ENCODE measurements at places on chromosomes 7 and 10.

- ATAC-seq: no peak
Measured at GRCh38 chr7:149444287-149444686, 16.6 kb downstream of the ZNF777 start.

DNA sequence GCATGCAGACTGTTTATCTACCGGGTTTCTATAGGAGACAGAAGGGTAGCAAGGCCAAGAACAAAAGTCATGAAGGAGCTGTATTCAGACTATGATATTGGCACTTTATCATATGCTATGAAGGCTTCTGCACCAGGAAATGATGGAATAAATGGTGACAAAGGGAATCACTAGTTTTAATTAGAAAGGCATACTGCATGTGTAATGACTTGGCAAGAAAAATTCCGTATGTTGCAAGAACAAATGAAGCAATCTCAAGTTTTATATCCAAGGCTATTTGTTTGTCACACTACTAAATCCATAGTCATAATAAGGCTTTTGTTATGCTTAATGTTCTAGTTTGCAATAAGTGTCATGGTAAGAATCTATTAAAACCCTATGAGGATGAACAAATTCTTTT is 230.9 kb downstream of the ZEB1 start:
- no peak for ATAC-seq

GRCh38 chr10:44325157-44325556 is 59.7 kb downstream of the CXCL12 start:
- no peak for ATAC-seq

DNA sequence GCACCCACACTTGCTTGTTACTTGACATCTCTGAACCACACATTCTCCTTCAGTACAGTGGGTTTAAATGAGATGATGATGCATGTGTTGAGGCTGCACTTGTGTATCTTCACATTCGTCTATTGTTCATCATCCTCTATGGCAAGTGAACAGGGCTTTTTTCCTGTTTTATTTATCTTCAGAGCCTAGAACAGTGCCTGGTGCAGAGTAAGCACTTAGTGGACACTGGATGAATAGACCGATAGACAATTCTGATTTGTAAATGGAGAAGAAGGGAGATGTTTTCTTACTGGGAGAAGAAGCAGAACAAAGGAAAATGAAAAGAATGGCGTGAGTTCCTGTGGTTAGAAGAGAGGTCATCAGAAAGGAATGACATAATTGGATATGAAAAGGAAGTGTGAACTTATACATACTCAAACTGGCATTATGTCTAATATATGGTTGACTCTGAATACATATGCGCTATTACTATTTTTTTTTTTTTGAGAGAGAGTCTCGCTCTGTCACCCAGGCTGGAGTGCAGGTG is 99.7 kb downstream of the AVL9 start:
- no peak for ATAC-seq

GRCh38 chr10:121627876-121628581 is 29.8 kb upstream of the FGFR2 start:
- ATAC-seq: no peak

DNA sequence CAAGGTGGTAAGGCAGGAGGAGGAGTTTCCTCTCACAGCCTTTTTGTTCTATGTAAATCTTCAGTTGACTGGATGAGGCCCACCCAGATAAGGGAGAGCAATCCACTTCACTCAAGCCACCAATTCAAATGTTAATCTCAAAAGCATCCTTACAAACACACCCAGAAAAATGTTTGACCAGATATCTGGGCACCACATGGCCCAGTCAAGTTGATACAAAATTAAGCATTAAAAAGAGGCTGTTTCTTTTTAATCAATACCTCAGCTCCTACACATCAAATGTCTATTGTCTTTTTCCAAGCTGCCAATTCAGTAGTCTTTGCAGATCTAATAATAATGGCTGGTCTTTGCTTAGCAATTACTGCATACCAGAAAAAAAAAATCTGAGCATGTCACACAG is 18.0 kb upstream of the LYZL1 start:
- ATAC-seq: no peak

DNA sequence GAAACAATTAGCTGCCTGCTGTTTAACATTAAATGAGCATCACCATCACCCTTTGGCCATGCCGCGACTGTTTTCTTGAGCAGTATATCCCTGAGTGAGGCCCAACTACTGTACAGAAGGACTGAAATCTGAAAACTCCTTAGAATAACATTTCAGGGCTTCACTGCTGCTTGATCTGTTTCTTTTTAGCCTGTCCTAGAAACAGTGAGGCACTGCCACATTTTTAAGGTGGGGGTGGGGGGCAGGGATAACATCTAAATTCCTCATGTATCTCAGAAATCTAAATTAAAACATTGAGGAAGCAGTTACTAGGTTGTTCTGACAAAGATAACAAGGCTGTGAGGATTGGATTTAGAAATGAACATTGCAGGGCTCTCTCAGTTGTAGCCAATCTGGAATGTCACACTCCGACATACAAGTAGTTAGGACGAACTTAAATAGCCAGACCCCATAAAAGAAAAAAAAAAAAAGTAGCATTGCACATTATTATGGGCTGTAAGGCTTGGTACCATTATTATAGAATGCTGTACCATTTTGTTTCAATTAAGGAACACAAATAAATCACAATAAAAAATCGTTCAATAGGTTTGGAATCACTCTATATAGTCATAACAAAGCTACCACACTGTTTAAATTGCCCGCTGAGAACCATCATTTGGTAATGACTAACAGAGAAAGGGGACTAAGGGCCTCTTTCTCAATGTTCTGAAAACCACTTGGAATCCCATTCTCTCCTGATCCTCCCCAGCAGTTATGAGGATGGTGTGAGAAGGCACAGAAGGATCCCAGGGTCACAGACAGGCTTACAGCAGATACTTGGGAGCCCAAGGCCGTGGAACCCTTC is 256.1 kb downstream of the INHBA start:
- ATAC-seq: no peak

- ATAC-seq: no peak
Measured at GRCh38 chr10:113995201-113995600, 48.5 kb upstream of the ADRB1 start.

GRCh38 chr10:96890172-96890513 is 58.0 kb downstream of the LCOR start:
- ATAC-seq: no peak

- peak; percentile 86 for ATAC-seq
Measured at GRCh38 chr7:114048386-114049235, 129.8 kb upstream of the PPP1R3A start.

GRCh38 chr7:30796105-30796869 is 25.1 kb downstream of the MINDY4 start:
- ATAC-seq: peak; percentile 47

All from SK-N-SH treated with all-trans-retinoic acid at 6 μM for 48 hours (cell line).